SHP77 treated with DMSO at 0.1 percent for 48 hours (cell line): ENCODE measurements at places on chromosomes 7 and 10.

GRCh38 chr10:101780818-101781654, 2.2 kb downstream of the NPM3 start:
- DNase-seq: no peak

GRCh38 chr7:98107313-98107721, 655 bp downstream of the LMTK2 start:
- no peak for DNase-seq

DNA sequence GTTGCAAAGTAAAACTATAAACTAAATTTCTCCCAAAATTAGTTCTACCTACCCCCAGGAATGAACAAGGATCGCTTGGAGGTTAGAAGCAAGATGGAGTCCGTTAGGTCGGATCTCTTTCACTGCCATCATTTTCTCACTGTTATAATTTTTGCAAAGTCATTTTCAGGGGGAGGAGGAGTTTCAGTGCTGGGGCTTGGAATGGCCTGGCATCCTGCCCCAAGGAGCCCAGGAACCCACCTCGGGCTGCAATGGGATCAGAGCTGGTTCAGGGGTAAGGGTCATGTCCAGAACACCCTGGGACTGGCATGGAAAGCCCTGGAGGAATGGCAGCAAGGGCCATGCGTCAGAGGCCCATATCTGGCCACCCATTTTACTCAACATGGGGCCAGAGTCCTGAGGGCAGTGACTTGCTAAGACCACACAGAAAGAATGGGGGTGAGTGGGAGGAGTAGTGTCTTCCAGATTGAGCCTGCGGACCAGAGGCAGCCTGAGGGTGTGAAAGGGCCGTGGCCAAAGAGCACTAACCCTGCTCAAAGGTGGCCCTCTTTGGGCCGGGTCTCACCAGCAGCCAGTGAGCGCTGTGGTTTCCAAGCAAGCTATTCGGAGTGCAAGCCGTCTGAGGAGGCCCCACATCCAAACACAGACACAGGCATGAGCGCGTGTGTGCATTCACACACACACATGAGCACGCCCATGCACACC, 31.8 kb downstream of the GPRIN2 start:
- DNase-seq: no peak

DNA sequence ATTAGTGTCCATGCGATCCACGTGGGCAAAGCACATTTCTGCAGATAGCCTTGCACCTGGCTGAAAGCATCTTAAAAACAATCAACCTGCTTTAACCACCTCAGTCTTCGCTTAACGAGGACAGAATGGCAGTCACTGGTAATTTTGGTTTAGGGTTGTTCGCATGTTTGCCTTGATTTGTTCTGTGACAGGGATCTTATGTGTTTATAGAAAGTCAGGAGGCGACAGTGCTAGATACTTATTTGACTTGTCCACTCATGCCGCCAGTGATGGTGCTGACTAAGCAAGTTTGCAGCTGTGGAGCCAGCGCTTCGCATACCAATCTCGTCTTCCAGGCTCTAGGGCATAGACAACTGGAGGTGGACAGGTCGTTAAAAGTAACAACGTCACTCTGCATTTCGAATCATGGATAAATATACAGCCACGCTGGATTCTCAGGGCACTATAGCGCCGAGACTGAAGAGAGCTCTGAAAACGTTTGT, 1.2 kb upstream of the TMEM243 start:
- no peak for DNase-seq

GRCh38 chr7:123273185-123273584, 73.4 kb upstream of the SLC13A1 start:
- DNase-seq: no peak

- DNase-seq: no peak
Observed at GRCh38 chr10:16606421-16606820, 84.7 kb upstream of the C1QL3 start.

DNA sequence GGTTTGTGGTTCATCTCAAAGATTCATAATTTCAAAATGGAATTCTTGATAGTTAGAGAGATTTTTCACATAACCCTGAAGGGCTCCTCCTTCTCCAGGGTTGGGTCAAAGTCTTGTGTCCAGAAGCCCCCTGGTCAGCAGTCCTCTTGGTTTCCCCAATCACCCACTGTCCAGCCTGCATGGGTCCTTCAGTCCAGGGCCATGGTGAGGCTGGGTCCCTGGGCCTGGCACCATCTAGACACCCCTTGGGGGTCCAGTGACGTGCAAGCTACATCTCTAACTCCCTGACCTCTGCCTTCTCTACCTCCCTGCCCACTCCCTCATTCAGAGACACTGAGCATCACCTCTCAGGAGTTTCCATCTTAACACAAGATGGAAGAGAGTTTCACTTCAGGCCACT, 26.1 kb downstream of the ANXA8 start:
- DNase-seq: no peak

DNA sequence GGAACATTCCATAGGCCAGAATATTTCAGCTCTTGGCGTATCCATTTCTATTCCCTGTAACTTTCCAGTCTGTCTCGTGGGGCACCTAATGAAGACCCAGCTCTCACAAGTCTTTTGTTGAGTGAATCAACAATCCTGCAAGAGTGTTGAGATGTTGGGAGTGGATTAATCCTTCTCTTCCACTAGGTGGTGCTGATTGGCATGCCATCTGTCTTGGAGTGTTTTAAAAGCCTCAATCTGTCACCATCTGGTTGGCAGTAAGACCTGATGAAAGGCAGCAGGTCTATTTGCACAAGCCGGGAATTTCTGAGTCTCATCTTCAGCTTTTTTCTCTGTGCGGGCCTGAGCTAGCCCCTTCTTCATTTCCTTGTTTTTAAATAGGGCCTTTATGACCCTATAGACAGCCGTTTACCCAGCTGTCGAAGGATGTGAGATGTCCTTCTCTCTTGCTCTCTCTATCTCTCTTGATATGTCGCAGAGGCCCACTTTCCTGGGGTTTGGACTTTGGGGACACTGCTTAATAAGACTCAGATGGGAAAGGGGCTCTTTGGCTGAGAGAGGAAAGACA, 180.5 kb downstream of the ZNF365 start:
- no peak for DNase-seq

DNA sequence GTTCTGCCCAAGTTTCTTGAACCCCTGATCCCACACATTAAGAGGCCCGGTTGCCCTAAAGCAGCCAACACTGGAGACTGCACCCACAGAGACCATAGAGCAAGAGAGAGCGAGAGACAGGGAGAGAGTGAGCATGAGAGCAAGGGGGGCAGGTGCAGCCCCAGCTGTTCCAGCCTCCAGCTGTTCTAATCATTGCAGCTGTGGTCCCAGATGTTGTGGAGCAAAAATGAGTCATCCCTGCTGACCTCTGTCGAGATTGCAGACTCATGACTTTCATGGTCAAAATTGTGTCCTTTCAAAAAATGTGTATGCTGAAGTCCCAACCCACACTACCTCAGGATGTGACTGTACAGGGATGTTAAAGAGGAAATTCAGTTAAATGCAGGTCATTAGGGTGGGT, 143.9 kb upstream of the FRMD4A start:
- no peak for DNase-seq

- no peak for DNase-seq
Observed at GRCh38 chr7:109549471-109550193, 980.0 kb downstream of the DNAJB9 start.

GRCh38 chr7:72057231-72057630, 354.9 kb downstream of the CALN1 start:
- DNase-seq: no peak

DNA sequence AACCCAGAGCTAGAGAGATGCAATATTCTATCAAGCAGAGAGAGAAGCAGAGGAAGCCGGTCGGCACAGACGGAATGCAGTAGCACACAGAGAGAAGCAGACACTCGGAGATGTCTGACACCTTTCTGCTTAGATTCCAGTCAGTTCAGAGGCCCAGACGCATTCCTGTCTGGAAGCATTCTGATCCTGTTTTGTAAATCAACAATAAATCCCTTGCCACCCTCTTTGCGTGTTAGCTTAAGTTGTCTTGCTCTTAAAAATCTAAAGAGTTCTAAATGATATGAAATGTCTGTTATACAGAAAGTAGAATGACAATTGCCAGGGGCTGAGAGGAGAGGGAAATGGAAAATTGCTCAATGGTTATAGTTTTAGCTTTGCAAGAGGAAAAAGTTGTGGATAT, 27.4 kb upstream of the ATRNL1 start:
- DNase-seq: no peak

DNA sequence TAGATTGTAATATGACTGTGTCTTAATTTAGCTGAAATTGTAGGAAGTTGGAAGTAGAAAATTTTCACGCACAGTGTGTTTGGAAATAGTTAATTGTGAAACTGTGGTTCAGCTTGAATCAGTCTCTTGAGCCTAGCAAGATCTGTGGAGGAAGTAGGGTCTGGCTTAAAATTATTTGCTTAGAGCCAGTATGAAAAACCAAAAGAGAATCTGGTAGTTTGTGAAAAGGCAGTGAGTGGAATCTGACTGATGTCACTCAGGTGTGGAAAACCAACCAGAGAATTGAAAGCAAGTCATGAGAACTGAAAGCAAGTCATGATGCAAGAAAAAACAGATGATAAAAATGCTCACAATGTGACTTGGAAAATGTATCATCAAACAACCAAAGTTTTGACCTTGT, 11.5 kb downstream of the LIPJ start:
- DNase-seq: no peak

DNA sequence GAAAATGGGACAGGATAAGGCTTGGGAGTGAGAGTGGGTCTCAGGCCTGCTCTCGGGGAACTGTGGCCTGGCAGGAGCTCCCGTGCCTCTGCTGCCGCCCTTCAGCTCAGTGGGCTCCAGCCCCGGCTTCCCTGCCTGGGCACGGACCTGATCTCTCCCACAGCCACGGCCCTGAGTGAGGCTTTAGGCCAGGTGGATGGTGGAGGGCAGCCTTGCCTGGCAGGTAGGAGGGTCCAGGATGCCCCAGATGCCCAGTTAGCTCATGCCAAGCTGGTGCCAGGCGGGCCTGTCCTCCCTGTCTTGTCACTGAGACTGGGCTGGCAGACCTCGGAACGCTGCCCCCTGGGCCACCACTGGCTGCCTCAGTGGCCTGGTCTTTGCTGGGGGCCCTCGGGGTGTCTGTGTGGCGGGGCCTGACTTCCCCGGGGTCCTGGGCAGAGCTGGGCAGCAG, 116.6 kb downstream of the INPP5A start:
- DNase-seq: no peak

DNA sequence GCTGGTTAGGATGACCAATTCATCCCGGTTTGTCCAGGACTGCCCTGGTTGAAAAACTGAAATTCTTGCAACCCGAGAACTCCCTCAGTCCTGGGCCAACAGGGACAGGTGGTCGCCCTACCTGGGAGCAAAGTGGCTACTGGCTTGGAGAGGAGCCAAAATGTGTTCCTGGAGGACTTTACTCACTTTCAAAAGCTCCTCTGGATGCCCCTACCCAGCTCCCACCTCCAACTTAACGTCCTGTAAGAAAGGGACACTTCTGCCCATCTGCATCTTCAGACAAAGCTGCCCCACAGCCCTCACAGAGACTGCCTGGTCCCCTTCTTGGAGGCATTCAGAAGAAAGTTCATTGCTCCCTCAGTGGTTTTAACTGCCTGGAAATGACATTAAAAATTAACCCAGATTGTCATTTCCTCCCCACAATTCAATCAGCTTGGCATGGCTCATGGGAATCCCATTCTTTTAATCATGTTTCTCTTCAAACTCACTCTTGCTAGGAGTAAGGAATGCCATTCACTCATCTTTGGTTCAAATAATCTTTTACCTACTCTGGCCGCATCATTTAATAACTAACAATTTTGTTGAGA, 24.0 kb upstream of the HSPA12A start:
- no peak for DNase-seq

DNA sequence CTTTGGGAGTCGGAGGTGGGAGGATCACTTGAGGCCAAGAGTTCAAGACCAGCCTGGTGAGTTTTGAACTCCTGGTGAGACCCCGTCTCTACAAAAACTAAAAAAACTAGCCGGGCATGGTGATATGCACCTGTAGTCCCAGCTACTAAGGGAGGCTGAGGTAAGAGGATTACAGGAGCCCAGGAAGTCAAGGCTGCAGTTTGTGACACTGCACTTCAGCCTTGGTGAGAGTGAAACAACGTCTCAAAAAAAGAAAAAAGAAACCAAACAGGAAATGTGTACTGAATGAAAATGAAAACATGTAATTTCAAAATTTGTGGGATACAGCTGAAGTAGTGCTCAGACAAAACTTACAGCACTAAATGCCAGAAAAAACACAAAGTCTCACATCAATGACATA, 7.6 kb downstream of the ARHGAP12 start:
- DNase-seq: no peak

GRCh38 chr10:44920252-44920651, 9.1 kb downstream of the TMEM72 start:
- no peak for DNase-seq

DNA sequence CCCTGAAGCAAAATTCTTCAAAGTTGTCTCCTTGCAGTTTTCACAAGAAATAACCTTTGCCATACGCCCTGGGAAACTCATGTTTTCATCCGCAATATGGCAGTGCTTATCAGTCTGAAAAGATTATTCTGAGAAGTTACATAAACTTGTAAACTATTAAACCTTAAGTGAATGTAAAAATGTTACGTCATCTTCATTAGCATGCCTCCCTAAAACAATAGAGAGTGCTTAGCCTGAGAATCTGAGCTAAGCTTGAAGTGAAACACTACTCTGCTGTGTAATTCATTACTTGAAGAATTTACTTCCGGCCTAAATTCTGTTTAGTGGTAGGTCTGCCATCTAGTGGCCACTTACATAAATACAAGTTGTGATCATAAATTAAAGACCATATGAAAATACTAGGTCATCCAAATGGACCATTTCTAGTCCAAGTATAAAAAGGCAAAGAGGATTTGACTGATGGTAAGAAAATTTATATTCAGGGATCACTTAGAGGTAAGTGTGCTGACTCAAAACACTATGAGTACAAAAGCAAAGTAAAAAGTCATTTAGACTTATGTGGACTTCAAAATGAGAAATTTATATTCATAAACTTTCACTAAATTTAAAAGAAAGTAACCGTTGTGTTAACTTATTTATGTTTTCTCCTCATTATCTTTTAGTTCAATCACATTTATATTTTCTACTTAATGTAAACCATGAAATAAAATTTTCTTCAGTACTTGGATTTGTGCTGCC, 745.1 kb upstream of the LRRTM3 start:
- DNase-seq: peak; percentile 10

GRCh38 chr7:119105381-119105780, 880.9 kb downstream of the ANKRD7 start:
- no peak for DNase-seq

DNA sequence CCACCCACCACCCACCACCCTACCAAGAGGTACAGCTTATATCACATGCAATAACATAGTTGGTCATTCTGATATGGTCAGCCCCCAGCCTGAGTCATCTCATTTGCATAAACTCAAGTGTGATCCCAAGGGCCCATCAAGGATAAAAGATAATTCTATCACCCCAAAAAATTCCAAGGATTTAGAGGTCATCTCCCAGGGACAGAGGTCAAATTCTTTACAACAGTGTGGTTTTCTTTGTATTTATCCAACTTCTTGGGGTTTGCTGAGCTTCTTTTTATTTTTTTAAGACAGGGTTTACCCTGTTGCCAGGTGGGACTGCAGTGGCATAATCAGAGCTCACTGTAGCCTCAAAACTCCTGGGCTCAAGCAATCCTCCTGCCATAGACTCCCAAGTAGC, 9.4 kb upstream of the GTPBP10 start:
- no peak for DNase-seq

GRCh38 chr7:159004411-159004810, 140.3 kb downstream of the VIPR2 start:
- DNase-seq: no peak

GRCh38 chr7:138825049-138825721, 27.2 kb upstream of the ATP6V0A4 start:
- DNase-seq: no peak

- no peak for DNase-seq
Observed at GRCh38 chr7:39651265-39651664, 27.9 kb downstream of the RALA start.
